Daoy (cell line): ENCODE measurements at places on chromosomes 16 and 17. TPM values are rescaled to one million over a fixed set of nuclear protein-coding genes. Genes with fewer than 3 reads are reported as not detected.

The CCDC154 gene
- not detected in 2 replicates for total RNA-seq

The PRAC2 gene
- total RNA-seq: not detected in 2 replicates

GRCh38 chr16:65281586-65281985, 159.7 kb upstream of the CDH11 start:
- DNase-seq: no peak

DNA sequence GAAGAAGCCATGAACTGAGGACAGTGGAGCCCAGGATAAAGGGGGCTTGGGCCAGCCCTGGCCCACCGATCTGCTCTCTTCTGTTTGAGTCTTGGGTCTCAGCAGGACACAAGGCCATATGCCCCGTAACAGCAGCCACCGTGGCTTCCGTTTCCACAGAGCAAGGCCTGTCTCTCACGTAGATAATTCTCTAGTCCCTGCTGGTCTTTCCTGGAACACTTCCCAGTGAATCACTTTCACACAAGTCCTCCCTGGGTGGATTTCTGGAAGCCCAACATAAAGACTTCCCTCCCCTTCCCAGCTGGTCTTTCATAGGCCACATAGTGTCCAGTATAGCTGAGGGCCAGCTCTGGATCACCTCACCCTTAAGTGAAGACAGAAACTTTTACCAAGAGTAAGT, 19.9 kb upstream of the C16orf78 start:
- DNase-seq: no peak

The PHKG2 gene
- 16.5 and 24.5 TPM in 2 replicates for total RNA-seq

The RSKR gene
- 9.1 and 11.4 TPM in 2 replicates for total RNA-seq

GRCh38 chr16:57527027-57527426, 9.3 kb downstream of the CCDC102A start:
- no peak for DNase-seq

DNA sequence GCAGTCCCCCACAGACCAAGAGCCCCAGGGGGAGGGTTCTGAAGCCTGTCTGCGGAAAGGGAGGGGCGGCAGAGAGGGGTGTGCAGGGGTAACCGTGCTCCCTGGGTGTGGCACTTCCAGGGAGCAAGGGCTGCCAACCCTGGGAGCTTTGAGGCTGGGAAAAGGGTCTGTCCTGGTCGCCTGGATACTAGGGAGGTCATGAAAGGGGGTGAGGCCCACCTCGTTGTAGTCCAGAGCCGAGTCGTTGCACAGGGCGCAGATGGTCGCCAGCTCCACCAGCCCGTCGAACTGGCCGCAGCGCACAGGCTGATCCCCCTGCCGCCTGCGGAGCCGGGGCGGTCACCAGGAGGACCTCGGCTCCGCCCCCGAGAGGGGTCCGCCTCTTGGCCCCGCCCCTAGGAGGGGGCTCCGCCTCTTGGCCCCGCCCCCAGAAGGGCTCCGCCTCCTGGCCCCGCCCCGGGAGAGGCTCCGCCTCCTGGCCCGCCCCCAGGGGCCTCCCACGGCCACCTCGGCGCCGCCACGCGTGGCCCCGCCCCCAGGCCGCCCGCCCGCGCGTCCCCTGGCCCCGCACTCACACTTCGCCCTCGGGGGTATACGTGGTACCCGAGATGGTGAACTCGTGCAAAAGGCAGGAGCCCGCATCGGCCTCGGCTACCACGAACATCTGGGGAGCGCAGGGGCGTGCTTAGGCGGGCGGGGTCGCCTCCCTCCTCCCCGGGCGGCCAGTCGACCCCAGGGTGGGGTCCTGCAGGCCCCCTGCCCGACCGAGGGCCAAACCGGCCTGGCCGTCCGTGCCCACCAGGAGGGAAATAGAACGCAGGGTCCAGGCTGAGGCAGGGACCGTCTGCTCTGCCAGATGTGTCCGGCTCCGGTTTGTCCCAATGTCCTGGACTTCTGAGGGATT, 19.5 kb downstream of the ATP2A3 start:
- peak; percentile 78 for DNase-seq

- no peak for DNase-seq
Measured at GRCh38 chr16:66044556-66044955, 321.9 kb upstream of the CDH5 start.

DNA sequence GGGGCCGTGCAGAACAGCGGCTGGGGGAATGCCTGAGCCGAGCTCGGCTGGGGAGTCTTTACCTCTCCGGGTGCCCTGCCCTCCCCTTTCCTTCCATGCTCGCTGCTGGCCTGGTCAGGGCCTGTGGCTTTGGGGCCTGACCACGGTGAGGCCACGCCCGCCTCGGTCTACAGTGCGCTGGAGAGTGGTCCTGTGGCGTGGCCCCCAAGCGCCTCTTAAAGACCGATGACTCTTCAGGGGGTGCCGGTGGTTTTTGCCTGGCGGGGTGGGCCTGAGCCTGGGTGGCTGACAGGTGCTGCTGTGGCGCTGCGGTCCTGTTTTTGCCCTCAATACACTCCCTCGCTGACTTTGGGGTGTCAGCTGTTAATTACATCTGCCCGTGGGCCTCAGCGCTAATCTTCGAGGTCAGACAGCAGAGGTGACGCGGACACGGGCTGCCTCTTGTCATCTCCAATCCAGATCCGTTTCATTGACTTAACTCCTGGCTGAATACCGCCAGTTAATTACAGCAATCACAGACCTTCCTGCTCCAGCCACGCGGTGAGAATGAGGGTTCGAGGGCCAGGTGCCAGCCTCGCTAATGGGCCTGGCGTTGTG, 29.7 kb downstream of the GSE1 start:
- DNase-seq: no peak
